ENCODE measurements at places on chromosomes 13 and 19.

DNA sequence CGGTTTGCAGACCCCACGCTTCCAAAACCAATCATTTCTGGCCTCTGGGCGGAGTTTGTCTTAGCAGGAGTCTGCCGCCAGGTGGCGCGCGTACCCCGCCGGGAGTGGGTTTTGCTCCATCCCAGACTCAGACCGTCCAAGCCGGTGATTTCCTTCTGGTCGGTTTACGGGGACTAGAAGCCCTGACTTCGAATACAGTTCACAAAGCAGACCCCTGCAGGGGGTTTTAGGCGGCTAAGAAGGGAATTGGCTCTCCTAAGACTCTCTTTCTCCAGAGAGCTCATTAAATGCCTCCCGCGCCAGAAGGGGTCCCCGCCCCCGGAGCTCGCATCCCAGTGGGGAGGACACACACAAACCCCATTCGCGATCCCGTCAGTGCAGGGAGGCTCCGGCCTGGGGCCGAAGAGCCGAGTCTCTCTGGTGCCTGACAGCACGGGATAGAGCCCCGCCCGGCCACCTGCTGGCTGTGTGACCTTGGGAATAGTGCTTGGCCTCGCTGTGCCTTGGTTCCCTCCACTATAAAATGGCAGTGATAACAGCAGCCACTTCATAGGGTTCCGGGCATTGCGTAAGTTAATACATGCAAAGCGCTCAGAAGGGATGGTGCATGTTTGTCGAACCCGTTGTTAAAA is 8.6 kb upstream of the NUP62 start:
- peak; percentile 65 for ATAC-seq

GRCh38 chr13:53254500-53254899 is 225.9 kb downstream of the OLFM4 start:
- ATAC-seq: no peak

GRCh38 chr13:32039528-32039927 is 8.0 kb downstream of the FRY start:
- ATAC-seq: no peak

DNA sequence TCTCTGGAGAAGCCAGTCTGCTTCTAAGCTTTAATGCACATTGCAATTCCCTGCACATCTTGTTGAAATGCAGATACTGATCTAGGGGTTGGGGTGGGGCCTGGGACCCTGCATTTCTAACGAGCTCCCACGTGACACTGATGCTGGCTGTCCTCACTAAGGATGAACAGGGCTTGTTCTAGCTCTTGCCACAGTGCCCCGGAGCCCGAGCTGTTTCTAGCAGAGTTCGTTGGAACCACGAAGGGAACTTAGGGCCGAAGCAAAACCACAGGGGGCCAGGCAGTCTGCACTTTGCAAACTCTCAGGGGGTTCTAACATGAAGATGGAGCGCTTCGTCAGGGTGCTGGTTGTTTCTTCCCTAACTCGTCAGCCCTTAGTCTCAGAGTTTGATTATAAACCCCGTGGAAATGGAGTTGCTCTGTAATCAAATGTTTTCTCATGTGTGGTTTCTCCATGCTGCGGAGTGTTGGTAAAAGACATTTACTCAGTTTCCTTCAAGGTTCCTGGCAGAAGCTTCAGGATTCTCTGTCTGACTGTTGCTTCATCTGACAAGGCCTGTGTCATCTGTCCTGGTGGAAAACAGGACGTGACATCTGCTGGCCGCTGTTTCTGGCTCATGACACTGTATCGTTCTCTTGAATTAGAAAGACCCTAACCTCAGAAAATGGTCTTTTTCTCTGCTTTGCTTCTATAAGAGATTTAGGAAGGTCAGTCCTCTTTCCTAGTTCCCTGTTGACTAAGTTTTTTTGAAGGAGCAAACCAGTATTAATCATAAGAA is 221.5 kb downstream of the TEX29 start:
- no peak for ATAC-seq

GRCh38 chr13:55554741-55555140 is 1586.0 kb upstream of the PRR20A start:
- ATAC-seq: no peak

DNA sequence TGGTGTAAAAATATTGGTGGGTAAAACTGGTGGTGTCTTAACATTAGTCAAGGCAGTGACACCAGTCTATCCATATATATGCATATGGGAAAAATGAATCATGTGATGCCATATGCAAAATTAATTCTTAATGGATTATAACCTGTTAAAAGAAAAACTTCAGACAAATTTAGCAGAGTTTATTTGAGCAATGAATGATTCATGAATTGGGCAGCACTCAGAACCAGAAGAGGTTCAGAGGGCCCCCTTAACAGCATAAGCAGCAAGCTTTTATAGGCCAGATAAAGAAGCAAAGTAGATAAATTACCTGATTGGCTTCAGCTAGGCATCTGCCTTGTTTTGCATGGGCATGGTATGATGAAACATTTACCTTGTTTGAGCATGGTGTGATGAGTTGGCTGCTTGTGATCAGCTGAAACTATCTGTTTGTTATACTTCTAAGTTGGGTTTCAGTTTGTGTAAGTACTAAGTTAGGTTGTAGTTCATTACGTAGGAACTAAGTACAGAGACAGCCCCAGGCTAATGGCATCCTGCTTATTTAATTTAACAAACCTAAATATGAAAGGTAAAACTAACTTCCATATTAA is 66.6 kb downstream of the DNAJC15 start:
- ATAC-seq: peak; percentile 46

DNA sequence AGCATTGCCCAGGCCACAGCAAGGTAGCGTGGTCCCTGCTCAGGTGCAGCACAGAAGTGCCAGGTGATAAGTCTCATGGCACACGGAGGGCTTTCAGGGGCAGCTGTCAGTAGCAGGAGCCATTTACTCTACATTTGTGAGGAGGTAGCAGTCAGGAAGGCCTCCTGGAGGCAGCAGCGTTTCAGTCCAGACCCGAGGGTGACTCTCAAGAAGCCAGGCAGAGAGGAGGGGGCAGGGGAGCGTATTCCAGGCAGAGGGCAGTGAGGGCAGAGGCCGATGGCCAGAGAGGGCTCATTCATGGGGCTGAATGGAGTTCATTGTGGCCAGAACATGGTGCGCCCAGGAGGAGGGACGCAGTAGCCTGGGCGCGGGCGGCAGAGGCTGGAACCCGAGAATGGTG is 8.9 kb downstream of the PIAS4 start:
- ATAC-seq: no peak

GRCh38 chr13:40194224-40194806 is 472.1 kb downstream of the FOXO1 start:
- ATAC-seq: no peak

GRCh38 chr19:18946918-18947317 is 5.9 kb upstream of the HOMER3 start:
- ATAC-seq: no peak

DNA sequence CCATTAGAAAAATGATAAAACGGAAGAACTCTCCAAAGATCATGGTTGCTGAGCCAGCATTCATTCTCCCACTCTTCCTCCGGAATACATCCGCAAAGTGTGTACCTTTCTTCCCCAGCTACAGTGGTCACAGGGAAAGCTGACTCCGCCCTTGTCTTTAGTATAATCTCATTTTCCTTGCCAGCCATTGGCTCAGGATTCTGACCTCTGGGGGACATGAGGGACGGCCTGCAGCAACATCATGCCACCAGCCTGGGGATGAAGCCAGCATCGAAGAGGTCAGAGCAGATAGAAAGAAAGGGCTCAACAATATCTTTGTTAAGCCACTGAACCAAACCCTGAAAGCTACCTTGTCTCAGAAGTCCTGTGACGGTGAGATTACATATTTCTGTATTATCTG is 46.3 kb upstream of the TPP2 start:
- no peak for ATAC-seq

GRCh38 chr13:67518785-67519184 is 288.6 kb upstream of the PCDH9 start:
- no peak for ATAC-seq
